ENCODE measurements at places on chromosomes 4 and X. TPM values are rescaled to one million over a fixed set of nuclear protein-coding genes. Genes with fewer than 3 reads are reported as not detected.

Gene ETDA
- not detected for total RNA-seq

Gene SLC38A5
- total RNA-seq = 1.4 TPM

Gene PAK3
- total RNA-seq = 8.5 TPM

Gene MRFAP1L1
- 63.2 TPM for total RNA-seq

Gene ASB5
- total RNA-seq = not detected

- peak; percentile 14 for DNase-seq
Measured at GRCh38 chr4:82097504-82097903, 276.3 kb downstream of the HNRNPD start.
